GM20000 (cell line): ENCODE measurements at places on chromosomes 16 and 17.

GRCh38 chr16:80824623-80825364 lies 20.4 kb upstream of the CDYL2 start:
- DNase-seq, result peak; percentile 52

DNA sequence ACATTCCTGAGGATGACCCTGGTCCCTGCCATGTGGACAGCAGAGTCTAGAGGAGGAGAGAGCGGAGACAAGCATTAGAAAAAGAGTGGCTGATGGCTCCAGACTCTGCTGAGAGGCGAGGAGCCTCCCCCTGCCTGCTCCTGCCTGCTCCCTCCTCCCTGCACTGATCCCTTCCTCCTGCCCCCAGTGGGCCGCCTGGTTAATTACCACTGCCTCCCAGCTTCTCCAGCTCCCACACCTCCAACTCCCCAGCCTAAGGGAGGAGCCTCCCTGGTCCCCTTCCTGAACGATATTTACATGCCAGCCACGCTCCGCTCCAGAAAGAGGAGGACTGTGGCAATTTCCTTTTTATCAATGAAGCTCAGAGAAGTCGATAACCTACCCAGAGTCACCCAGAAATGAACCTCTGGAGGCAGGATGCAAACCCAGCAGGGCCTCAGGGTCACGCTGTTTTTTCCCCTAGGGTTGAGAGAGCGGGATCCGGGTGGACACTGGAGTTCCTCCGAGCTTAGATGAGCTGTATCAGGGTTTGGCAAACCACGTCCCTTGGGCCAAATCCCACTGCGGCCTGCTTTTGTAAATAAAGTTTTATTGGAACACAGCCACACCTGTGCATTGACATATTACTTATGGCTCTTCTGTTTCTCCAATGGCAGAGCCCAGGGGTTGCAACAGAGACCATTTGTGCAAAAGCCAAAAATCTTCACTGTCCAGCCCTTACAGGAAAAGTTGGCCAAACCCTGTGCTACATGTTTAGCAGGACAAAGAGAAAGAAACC lies 27.1 kb upstream of the JPH3 start:
- no peak for DNase-seq

GRCh38 chr17:41230094-41230493 lies 2.2 kb upstream of the KRTAP9-3 start:
- no peak for DNase-seq

DNA sequence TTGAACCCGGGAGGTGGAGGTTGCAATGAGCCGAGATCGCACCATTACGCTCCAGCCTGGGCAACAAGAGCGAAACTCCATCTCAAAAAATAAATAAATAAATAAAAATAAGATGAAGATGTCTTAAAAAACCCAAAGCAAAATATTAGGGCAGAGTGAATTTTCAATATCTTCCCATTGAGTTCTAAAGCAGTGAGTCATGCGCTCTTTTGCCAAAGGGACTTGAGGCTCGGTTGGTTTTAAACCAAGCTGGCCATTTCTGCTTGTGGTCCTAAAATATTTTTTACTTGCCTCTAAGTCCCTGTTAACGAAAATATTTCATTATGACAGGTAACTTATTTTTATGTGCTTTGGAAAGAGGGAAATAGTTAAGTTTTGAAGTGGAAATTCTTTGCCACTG lies 4.7 kb downstream of the PAFAH1B1 start:
- DNase-seq, result no peak

GRCh38 chr17:75681289-75681688 lies 14.2 kb downstream of the SAP30BP start:
- DNase-seq, result no peak

GRCh38 chr17:78958641-78959127 lies 21.0 kb downstream of the LGALS3BP start:
- no peak for DNase-seq

- DNase-seq, result no peak
Measured at GRCh38 chr17:72046643-72047612, 73.9 kb upstream of the SOX9 start.
